ENCODE measurements at places on chromosomes 2 and 18.

GRCh38 chr2:44753552-44754285, 187.8 kb upstream of the SIX3 start:
- DNase-seq = peak; percentile 12

DNA sequence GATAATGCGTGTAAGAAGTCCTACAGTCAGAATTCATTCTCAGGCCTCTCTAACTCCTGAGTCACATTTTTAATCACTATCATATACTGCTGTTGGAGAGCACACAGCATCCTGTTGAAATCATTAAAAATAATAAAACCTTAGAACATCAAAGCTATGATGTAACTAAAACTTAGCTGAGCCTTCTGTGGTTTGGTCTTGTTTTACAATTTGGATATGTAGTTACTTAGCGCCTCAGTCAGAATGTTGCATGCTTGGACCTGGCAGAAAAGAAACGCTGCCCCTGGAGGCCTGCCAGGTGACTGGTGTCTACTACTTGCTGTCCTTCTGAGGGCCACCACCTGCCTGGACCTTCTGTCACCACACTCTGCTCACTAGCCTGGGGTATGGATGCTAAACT, 261.1 kb upstream of the RASGRP3 start:
- peak; percentile 87 for DNase-seq

GRCh38 chr2:11778416-11778815, 32.0 kb downstream of the LPIN1 start:
- DNase-seq = no peak

GRCh38 chr2:215019521-215020145, 118.8 kb downstream of the ABCA12 start:
- no peak for DNase-seq

- DNase-seq = peak; percentile 70
These were observed 335.7 kb upstream of the UBE2E3 start for GRCh38 chr2:180644709-180645108.

DNA sequence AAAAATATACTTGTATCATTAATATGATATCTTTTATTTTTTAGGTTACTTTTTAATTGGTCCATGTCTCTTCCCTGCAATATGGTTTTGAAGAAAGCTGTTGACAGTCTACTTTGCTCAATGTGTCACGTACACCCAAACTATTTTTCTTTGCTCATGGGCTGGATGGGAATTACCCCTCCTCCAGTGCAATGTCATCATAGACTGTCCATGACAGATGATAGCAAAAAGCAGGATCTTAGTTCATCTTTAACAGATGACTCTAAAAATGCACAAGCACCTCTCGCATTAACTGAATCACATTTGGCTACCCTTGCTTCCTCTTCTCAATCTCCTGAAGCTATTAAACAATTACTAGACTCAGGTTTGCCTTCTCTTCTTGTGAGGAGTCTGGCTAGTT, 112.9 kb upstream of the TTC27 start:
- no peak for DNase-seq

DNA sequence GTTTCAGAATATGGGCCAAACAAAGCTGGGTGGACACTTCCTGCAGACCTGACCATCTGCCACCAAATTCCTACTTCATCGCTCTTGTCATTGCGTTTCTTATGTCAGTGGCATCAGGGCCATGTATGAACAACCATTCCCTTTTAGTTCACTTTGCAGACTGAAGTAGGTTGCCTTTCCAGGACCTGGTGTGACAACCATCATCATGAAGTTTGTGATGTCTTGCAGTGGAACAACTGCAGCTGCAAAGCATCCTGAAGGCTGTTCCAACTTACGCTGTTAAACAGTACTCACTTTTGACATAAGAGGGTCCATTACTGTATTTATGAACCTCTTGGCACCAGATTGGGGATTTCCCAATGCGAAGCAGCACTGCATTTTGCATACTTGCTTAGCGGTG, 511.6 kb downstream of the ARHGAP15 start:
- no peak for DNase-seq

DNA sequence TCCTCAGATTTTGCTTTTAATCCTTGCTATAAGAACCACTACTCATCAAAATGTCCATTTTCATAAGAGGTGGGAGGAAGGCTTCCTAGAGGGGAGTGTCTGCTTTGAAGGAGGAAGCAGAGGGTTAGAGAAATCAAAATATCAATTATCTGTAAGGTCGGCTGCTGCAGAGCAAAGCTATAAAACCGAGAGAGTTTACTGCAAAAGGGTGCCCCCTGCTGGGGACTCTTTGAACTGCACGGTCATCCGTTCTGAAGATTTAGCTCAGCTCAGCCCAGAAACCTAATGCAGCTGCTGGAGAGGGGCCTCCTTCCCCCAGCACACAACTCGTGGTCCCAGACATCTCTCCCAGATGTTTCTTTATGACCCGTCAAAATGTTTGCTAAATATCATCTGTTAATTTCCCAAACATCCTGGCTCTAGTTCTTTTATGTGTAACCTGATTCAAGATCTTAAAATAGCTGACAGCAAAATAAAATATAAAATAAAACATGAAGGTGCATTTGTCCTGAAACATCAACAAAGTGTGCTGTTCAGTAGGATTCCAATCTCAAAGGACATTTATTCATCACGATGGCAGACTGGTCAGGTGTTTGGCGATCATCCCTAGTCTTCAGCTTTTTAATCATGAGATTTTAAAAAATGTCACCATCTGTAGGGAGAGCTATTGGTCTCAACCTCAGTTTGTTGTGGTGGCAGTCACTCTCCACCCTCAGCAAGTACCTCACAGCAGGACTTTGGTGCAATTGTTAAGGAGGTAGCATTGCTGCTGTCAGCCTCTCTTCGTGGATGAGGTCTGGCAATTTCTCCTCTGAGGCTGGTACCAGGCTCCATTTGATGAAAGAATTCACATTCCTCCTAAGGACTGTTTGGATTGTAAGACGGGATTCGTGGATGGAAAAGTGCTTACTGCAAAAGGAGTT, 185.9 kb downstream of the MTX2 start:
- peak; percentile 79 for DNase-seq

DNA sequence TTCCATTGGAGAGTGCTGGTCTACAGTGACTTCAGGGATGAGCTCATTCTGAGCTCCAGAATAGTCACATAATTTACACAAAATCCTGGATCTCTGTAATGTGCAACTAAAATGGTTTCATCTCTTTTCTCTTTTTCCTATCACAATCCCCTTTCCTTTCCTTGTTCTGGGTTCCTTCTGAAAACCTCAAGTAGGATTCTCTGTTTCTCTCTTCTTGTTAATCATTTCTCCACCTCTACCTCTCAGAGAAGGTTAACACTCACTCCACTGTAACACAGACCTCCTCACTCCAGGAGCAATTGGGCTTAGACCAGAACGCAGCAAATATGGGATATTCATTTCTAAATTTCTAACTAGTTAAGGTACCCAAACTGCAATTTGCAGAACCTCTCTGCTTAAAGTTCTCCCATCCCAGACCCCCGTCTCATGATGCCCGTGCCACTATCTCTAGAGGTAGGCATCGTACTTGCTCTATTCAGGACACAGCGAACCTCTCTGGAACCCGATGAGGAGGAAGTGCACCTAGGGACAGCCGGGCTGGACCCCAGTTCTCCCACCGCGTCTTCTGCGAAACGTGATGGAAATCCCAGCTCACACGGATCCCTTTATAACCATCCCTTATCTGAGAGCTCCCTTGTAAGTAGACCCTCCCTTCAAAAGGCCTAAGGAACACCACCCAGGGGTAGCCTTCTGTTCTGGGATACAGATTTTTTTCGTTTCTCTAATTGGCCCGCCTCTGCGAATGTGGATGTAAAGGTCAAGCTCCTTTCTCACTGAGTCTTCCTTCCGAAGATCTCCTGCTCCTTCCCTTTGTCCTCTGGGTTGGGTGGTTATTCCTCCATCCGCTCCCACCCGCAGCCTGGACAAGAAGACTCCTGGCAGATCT, 1.3 kb downstream of the FOXI3 start:
- DNase-seq = no peak

DNA sequence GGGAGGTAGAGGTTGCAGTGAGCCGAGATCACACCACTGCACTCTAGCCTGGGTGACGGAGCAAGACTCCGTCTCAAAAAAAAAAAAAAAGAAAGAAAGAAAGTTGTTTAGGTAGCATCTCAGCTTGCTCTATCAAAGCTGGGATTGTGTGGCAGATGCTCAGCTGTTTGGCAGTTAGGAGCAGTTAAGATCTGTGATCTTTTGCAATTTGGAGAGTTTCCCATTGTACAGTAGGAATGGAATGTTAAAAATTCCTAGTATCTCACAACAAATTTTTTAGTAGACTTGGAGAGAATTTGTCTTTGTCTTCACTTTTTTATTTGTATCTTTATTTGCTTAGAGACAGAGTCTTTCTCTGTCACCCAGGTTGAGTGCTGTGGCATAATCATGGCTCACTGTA, 122.9 kb upstream of the UNC80 start:
- peak; percentile 82 for DNase-seq

DNA sequence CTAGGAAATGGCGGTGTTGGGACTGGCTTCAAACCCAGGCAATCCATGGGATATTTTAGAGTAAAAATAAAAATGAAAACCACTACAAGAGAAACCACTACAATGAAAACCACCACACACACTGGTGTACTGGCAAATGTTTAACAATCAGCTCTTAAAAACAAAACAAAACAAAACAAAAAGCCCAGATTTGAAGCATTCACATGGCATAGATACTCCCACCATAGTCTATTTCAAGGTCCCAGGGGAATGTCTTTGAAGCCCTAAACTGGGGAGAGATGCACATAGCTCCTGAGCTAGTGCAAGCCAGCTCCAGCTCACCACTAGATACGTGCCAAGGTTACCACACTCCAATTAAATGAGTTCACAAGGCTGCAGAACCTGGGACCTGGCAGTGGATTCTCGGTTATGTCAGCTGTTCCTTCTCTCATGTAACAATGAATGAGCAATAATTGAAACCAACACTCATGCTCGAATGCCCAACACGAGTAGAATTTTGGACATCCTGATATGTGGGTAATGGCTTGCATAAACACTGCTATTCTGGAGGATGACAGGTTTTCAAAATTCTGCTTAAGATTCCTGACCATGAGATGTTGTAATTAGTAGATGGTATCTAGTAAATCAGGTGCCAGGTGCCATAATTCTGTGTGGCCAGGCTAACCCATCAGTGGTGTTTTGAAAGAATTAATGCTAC, 102.2 kb downstream of the OSBPL6 start:
- DNase-seq = no peak

Measured in fibroblast of upper back skin (primary cell).